ENCODE measurements at places on chromosomes 11 and 22.

DNA sequence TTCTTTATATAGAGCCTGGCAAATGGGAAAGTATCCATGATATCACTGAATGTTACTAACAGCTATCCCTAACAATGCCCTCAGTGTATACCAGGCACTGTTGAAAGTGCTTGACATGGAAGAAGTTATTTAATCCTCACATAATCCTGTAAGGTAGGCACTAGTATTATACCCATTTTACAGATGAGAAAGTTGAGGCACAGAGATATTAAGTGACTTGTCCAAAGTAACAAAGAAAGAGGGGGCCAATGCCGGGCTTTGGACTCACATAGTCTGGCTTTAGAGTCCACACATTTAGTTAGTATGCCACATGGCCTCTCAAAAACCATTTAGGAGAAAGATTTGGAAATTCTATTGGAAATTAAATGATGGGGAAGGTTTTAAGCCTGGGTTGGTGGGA lies 220.8 kb upstream of the PLET1 start:
- no peak for DNase-seq

DNA sequence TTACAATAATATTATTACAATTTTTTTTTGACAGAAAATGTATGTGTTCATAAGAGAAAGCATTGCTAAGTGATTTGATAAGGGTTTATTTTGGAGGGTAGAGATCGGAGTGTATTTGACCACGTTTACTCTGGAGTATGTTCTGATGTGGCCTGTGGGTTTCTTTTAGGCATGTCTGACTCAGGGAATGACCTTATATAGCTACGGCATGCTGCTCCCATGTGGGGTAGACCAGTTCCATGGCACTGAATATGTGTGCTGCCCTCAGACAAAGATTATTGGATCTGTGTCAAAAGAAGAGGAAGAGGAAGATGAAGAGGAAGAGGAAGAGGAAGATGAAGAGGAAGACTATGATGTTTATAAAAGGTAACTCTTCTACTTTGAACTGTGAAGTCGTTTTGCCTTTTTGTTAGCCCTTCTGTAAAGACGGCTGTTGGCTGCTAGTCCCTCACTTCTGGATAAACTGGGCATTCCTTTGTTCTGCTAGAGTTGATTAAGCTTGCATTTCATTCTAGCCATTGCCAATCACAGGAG lies 38.1 kb upstream of the ST14 start:
- peak; percentile 12 for DNase-seq

- no peak for DNase-seq
Measured at GRCh38 chr11:33894398-33894746, 2.5 kb upstream of the LMO2 start.

- no peak for DNase-seq
Measured at GRCh38 chr22:33381531-33382406, 323.6 kb upstream of the SYN3 start.

- peak; percentile 41 for DNase-seq
Measured at GRCh38 chr11:5600374-5600851, 4.0 kb downstream of the TRIM6 start.

Data from COLO829 (cell line).